Stomach (tissue), 19 donors: ENCODE measurements at places on chromosomes 7 and 10. TPM values are rescaled to one million over a fixed set of nuclear protein-coding genes. Genes with fewer than 3 reads are reported as not detected.

GRCh38 chr7:13290975-13291374, 603.5 kb downstream of the ARL4A start:
- H3K27me3 ChIP-seq = no peaks in the 10 kb centered on the region
- no peak for DNase-seq
- no peak overlapping the region for H3K4me3 ChIP-seq
- H3K27ac ChIP-seq = no peak overlapping the region
- H3K36me3 ChIP-seq = no peaks in the 10 kb centered on the region

DNA sequence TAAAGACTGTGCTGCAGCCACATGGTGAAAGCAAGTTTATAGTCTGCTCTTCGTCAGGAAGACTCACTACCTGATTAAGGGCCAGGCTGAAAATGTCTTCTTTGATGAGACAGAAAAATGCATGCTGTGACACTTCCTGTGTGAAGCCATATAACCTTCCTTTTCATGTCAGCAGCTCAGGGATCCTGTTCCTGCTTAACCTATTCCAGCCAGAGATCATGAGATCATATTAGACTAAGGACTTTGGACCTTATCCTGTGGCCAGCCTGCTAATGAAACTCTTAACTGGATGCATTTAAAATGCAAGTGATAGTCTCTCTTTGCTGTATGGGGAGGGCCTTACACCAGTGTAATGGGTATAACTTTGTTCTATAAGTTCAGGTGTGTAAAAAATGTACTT, 165.2 kb downstream of the PTEN start:
- H3K27ac ChIP-seq = peak overlapping the region; percentile 2
- no peak overlapping the region for H3K4me3 ChIP-seq
- DNase-seq = no peak
- no peaks in the 10 kb centered on the region for H3K27me3 ChIP-seq
- H3K4me1 ChIP-seq = peaks cover 12% of the 10 kb centered on the region

GRCh38 chr7:27199849-27200760, at the start of gene HOXA13:
Gene HOXA13, minus strand, starts transcription at chr7:27200091. Its CDS starts 14 bp downstream, at chr7:27200077.
- no peaks in the 10 kb centered on the region for H3K36me3 ChIP-seq
- peaks cover 48% of the 10 kb centered on the region for H3K27me3 ChIP-seq
- DNase-seq = peak; percentile 52
- no peak within 1 kb of the TSS for H3K27ac ChIP-seq
- H3K4me1 ChIP-seq = peaks cover 58% of the 10 kb centered on the region

DNA sequence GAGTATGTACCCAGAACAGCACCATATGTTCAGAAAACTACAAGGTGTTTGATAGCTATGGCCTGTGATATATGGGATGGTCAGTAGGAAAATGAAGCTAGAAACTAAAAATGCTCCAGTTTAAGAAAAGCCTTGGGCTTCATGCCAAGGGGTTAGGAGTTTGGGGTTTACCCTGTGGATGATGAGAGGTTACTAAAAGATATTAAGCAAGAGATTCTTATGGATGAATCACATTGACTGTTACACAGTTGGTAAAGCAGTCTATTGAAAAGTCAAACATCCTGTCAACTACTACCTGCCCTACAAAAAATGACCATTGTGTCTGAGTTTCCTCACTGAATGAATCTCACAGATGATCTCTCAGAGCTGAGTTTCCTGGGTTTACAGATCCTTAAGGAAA, 166.2 kb upstream of the INHBA start:
- no peak overlapping the region for H3K27ac ChIP-seq
- no peak overlapping the region for H3K4me3 ChIP-seq
- no peaks in the 10 kb centered on the region for H3K36me3 ChIP-seq
- H3K4me1 ChIP-seq = no peaks in the 10 kb centered on the region
- no peak for DNase-seq

DNA sequence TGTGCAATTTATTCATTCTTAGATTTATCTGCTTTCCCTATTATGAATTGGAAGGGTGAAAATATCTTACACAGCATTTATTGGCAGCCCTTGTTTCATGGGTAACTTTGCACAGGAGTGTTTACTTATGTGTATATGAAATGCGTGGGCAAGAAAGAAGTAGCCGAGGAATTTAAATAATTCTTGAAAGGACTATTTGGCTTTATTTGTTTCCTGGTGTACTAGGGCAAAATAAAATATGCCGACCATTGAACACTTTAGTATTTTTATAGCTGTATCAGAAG, 93.7 kb downstream of the ARID5B start:
- DNase-seq = no peak
- H3K4me3 ChIP-seq = no peak overlapping the region
- no peak overlapping the region for H3K27ac ChIP-seq
- H3K4me1 ChIP-seq = peaks cover 23% of the 10 kb centered on the region
- no peaks in the 10 kb centered on the region for H3K27me3 ChIP-seq

DNA sequence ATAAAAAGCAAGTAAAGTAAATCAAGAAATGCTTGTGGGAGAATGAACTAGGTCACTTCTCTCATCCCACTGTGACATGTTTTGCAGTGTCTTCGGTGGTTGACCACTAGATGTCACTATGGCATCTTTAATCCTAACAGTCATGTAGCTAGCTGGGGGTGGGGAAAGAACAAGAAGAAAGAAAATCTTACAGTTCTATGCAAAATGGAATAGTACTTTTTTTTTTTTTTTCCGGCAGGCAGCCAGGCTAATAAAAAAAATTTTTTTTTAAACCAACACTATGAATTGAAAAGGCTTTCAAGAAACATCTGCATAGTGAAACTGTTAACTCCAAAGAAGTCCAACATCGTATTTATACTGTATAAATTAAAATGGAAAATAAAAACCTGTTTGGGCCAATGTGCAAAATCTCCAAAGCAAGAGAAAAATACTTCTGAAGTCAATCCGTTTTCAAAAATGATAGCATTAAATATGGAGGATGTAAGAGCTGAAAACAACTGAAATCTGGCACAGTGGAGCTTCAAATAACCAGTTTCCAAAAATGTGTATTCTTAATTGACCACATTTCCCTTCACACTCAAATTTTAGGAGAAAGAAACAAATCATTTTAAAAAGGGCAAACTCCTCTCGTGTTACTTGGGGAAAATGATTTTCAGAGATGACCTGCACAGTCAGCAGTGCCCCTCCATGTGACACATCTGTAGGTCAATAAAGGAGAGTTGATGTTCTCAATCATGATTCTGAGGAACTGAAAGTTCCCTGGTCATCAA, 38.5 kb downstream of the CDK1 start:
- no peaks in the 10 kb centered on the region for H3K27me3 ChIP-seq
- H3K36me3 ChIP-seq = no peaks in the 10 kb centered on the region
- H3K27ac ChIP-seq = no peak overlapping the region

The NACAD gene
- 3.0 TPM for total RNA-seq

The KIN gene
- total RNA-seq = 22.0 TPM
